SK-N-SH (cell line): ENCODE measurements at places on chromosomes 5 and 9.

GRCh38 chr5:154461531-154461930 lies 15.7 kb downstream of the SAP30L start:
- no peak for DNase-seq

- DNase-seq, result no peak
These were observed 27.5 kb downstream of the STK10 start for GRCh38 chr5:172160506-172160905.

- peak; percentile 53 for DNase-seq
These were observed 24.2 kb upstream of the ELAVL2 start for GRCh38 chr9:23850242-23850689.

DNA sequence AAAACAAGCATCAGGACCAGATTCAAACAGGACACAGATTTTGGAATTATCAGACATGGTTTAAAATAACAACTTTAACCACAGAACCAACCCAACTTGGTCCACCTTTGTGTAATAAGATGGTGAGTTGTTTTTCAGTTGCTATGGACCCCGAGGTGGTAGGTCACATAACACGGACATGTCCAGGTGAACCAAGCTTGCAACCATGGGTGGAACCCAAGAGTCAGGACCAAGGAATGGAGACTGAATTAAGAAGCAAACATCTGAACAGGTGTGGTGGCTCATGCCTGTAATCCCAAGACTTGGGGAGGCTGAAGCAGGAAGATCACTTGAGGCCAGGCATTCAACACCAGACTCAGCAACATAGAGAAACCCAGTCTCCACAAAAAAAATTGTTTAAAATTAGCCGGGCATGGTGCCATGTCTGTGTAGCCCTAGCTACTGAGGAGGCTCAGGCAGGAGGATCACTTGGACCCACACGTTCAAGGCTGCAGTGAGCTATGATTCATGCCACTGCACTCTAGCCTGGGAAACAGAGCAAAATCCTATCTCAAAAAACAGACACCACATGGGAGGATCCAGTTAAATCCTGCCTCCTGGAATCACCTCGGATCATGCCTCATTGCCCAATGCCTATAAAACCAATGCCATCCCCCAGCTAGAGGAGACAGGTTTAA lies 10.6 kb downstream of the PTBP3 start:
- DNase-seq, result no peak

DNA sequence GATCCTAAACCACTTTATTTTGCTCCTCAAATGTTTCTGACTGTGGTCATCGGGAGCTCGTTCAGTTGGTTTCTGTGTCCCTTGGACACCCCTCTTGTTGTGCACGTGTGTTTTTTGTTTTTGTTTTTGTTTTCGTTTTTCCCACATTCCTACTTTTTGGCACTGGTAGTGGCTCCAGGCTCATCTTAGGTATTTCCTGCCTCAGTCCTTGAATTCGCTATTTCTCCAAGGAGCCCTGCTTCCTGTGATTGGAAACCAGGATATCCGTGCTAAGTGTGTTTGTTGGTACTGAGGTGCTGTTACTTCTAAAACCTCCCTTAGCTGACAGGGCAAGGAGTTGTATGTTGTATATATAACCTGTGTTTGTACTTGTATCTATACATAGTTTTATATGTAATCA lies 5.9 kb downstream of the HMCN2 start:
- DNase-seq, result no peak

DNA sequence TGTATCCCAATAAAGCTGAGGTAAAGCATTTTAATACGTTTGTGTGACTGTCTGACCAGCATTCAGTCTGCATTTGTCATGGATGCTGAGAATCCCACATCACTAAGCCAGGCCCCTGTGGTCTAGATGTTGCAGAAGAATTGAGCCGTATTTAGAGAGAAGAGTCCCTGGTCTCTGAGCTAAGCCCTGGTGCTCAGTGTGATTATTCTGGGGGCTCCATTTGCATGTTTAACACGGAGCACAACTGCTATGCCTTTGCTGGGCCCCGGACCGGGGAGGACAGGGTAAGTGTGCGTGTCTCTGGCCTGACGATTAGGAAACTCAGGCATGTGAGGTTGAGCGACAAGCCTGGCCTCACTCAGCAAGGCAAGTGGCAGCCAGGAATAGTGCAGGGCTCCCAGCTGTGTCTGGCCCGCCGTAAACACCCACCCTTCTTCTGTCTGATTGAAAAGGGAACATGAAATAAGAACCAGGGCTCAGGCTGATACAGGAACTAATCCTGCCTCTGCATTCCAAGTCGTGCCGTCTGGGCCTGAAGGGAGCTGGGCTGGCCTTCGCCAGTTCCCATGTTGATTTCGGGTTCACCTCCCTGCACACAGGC lies 22.3 kb downstream of the FAM78A start:
- DNase-seq, result no peak

GRCh38 chr5:6480133-6481051 lies 31.7 kb downstream of the UBE2QL1 start:
- DNase-seq, result no peak

DNA sequence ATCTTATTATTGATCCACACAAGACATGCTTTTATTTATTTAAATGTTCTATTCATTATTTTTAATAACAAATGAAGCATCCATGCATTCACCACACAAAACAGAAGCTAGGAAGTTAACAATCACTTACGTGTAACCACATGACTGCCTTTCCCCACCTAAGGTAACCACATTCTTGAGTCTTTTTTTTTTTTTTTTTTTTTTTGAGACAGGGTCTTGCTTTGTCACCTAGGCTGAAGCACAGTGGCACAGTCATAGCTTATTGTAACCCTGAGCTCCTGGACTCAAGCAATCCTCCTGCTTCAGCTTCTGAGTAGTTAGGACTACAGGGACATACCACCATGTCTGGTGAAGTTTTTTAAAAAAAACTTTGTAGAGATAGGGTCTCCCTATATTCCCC lies 133.0 kb downstream of the DOCK2 start:
- DNase-seq, result no peak

DNA sequence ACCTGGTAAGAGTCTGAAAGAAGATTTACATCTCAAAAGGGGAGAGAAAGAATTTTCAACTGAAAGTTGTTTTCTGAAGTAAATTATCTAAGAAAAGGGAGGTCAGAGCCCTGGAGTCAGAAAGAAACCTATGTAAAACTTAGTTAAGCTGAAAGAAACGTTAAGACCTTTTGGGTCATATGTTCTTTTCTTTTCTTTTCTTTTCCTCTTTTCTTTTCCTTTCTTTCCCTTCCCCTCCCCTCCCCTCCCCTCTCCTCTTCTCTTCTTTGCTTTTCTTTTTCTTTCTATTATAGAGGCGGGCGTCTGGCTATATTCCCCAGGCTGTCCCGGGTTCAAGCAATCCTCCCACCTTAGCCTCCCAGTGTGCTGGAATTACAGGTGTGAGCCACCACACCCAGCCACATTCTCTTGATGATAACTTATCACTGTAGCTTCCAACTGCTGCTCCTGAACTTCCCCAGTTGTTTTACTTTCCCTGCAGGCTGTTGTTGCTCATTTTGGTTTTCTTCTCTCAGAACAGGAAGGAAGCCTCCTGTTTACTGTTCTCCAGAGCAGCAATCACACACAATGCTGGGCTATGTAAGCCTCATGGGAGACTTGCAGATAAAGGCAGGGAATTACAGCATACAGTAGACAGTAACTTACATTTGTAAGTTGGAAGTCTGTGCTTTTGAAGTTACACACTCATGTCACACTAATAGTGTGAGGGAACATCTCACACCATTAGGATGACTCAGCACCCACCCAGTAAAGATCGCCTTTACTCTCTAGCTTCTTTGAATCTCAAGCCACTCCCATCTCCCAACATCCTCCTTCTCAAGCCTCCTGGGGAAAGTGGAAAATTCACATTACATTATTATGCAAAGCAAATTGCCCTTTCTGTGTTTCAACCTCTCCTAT lies 2216.6 kb upstream of the WWC1 start:
- DNase-seq, result no peak

- no peak for DNase-seq
These were observed 129.6 kb upstream of the CNTLN start for GRCh38 chr9:17005056-17005823.
